ENCODE measurements at places on chromosomes 5 and 9. TPM values are rescaled to one million over a fixed set of nuclear protein-coding genes. Genes with fewer than 3 reads are reported as not detected.

GRCh38 chr9:72858089-72858912, 94.6 kb downstream of the ALDH1A1 start:
- peak; percentile 84 for DNase-seq

DNA sequence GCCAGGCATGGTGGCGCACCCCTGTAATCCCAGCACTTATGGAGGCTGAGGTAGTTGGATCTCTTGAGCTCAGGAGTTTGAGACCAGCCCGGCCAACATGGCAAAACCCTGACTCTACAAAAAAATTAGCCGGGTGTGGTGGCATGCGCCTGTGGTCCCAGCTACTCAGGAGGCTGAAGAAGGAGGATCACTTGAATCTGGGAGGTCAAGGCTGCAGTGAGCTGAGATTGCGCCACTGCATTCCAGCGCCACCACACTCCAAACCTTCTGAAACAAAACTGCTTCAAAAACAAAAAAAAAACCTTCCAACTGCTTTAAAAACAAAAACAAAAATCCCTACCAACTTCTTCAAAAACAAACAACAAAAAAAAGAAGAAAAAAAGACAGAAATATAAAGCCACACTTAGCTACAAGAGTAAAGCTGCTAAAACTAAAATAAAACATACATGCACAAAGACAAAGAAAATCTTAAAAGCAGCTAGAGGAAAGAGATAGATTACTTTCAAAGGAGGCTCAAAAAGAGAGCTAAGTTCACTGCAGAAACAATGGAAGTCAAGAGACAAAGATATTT, 11.4 kb downstream of the DCAF10 start:
- DNase-seq = no peak

GRCh38 chr5:153276151-153276550, 214.3 kb upstream of the GRIA1 start:
- peak; percentile 70 for DNase-seq

- no peak for DNase-seq
These were observed 96.8 kb downstream of the ALDH1A1 start for GRCh38 chr9:72855890-72856523.

Gene ACOT12
- total RNA-seq = 0.87 TPM

Gene FAM200C
- 10.6 TPM for total RNA-seq

Measured in testis (tissue), 5 donors.